ENCODE measurements at places on chromosomes 7 and 10.
A peak's percentile ranks its signal among the peaks of the same experiment; 100 is the strongest.

DNA sequence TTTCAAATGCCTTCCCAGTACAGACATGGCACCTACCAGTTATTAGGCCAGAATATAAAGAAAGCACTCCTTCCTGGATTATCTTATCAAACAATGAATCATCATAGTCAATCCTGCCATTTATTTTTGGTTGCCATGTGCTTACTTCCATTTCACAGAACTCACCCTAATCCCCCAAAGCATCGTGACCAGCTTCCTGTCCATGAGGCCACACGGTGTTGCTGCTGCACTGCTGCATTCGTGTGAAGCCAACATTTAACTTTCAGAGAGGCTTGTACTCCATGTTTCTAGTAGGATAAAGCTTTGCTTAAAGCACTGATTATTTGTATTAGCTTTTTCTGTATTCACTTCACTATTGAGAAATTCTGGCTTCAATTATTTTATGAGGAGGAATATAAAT, 14.4 kb downstream of the COL28A1 start:
- DNase-seq, result no peak

DNA sequence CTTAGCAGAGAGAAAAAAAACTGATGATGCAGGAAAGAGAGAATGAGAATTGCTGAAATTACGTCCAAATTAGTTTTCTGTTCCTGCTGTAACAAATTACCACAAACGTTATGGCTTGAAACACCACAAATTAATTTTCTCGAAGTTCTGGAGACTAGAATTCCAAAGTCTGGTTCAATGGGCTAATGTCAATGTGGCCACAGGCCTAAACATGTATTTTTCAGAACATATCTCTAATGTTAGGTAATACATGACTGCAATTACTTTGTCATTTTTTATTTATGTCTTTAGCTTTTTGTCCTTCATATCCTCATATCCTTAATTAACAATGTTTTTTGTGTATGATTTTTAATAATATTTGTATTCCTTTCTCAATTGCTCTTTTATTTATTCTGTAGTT, 3.0 kb upstream of the AKR1C3 start:
- DNase-seq, result no peak

GRCh38 chr7:123871998-123872867, 27.3 kb downstream of the HYAL4 start:
- peak; percentile 16 for DNase-seq

DNA sequence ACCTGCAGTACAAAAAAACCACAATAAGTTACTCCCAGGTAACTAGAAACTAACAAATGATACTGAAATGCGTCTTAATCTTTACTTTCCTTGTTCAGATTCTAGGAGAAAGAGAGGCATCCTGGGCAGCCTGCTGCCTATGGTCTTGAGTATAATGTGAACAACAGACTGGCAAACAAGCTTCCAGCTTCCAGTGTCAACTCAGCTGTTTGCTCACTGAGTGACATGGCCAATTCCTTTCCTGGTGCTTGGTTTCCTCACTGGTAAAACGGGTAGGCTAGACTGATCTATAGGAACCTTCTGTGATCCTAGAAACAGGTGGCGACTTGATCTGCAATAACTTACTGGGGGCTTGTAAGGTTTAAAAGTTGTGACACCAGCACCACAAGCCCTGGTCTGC, 10.1 kb downstream of the POLR3A start:
- no peak for DNase-seq

DNA sequence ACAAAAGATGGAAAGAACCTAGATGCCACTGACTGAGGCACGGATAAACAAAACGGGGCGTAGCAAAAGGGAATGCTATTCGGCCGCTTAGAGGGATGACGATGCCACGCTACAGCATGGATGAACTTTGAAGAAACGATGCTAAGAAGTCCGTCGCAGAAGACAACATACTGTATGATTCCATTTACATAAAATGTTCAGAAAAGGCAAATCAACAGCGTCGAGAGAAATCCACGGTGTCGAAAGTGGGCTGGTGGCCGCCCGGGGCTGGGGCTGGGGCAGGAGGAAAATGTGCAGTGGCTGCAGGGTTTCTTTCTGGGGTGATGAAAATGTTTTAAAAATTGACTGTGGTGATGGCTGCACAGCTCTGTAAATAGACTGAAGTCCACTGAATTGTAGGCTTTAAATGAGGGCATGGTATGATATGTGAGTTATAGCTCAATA, 24.1 kb downstream of the GNA12 start:
- no peak for DNase-seq

GRCh38 chr7:47066976-47067614, 514.8 kb downstream of the TNS3 start:
- DNase-seq, result no peak

DNA sequence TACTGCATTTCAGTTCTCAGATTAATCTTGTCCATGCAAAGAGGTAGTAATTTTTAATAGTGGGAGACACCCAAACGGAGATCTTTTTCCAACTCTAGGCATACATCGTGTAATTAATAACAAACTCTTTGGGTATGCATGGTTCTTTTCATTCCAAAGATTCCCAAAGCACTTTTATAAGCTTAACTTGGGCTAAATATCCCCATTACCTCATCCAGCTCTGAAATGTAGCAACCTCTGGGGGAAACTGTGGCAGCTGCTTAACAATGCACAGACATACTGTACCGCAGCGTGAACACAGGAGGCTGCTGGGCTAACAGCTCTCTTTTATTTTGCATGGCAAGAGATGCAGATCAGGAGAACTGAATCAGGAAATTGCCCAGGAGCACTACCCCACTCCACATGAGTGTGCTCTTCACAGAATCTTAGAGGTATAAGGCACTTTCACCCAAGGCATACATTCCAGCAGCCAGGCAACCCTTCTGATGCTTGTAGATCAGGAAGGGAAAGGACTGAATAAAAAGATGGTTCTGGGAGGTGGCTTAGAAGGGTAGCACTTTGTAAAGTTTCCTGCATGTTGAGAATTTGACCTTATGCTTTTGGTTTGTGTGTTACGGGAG, 114.4 kb upstream of the GLI3 start:
- DNase-seq, result no peak

DNA sequence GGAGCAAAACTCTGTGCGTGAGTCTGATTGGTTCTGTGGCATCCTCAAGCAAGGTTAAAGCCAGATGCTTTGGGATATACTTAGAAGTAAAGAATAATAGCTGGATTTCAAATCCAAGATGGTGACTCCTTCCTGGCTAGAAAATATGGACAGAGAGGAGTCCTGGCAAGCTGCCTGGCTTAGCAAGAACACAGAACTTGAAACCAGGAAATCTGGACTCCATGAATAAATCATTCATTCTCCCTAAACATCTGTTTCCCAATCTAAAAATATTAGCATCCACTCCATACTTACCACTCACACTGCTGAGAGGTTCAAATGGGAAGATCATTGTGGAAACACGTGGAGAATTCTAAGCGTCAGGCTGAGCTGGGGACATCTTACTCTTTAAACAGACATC, 1074.1 kb upstream of the AUTS2 start:
- no peak for DNase-seq

DNA sequence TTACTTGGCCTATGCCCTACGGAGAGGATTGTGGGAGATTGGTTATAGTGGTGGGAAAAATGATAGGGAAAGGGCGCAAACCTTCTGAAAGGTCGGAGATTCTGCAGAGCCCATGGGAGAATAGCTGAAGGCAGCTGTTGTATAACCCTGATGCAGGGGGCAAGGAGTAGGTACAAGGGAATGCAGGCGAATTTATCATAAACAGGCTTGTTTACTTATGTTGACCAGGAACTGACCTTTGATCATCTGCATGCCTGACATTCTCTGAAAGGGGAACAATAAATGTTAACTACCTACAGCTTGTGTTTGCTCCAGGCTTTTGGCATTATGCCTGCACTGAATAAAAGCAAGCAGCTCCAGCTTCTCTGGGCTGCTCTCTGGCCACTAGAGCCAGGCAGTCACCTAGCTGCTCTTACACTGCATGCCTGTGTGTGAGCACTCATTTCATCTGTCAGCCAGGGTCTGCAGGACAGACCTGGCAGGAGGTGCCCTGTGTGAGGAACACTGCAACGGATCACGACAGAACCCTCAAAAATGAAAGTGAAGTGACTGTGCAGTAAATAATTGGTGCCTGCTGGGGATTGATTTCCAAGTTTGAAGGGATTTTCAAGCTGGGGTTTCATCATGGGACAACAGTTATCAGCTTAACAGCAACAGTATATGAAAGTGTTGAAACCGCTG, 31.1 kb upstream of the ABCA13 start:
- no peak for DNase-seq

GRCh38 chr10:132346806-132347205, 14.8 kb downstream of the LRRC27 start:
- no peak for DNase-seq

- no peak for DNase-seq
Observed at GRCh38 chr10:132300582-132300981, 7.2 kb downstream of the STK32C start.

GRCh38 chr7:105377903-105378302, 10.8 kb downstream of the SRPK2 start:
- DNase-seq, result no peak

DNA sequence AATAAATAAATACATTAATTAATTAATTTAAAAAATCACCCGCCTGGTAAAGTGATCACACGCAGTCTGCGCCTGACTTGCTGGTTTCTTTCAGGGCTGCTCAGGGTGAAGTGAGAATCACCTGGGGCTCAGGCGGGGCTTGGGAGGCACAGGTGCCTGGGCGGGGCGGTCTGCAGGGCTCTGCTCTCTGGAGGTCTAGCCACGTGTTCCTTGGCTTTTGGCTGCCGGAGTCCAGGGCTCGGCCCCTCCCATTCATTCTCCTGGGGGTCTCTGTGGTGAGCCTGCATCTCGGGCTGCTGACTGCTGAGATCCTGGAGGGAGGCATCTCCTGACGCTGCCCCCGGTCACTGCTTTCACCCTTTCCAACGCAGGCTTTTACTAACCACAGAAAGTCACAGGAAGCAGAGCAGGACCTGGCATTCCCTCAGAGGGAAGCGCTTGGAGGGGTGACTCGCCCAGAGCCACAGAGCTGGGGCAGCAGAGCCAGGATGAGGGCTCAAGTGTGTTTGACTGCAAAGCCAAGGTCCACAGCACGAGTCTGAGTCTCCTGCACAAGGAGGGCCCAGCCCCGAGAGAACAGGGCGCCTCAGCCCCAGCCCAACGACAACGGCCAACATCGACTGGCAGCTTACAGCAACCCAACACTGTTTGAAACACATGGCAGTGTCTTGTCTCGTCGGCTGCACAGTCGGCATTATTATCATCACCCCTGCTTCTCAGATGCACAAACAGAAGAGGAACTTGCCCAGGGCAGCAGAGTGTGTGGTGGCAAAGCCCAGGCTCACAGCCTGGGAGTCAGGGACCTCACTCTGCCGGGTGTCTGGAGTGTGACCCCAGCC, 22.4 kb upstream of the MNX1 start:
- no peak for DNase-seq

- DNase-seq, result no peak
Observed at GRCh38 chr10:119306514-119306951, 99.2 kb downstream of the GRK5 start.

DNA sequence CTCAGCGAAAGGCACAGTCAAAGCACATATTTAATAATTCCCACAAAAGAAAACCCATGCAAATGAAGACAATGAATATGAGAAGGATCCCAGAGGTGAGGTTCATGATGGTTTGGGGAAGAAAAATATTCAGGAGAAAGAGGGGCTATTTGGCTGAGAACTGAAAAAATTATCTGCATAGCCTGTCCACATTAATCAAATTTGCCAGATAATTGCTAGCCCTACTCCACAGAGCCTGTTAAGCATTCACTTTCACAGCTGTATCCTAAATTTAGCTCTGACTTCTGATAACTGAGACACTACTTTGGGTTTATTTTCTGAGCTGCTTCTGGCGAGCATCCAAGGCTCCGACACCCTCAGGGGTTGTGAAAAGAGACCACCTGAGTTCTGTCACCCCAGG, 176.2 kb downstream of the HERPUD2 start:
- no peak for DNase-seq

DNA sequence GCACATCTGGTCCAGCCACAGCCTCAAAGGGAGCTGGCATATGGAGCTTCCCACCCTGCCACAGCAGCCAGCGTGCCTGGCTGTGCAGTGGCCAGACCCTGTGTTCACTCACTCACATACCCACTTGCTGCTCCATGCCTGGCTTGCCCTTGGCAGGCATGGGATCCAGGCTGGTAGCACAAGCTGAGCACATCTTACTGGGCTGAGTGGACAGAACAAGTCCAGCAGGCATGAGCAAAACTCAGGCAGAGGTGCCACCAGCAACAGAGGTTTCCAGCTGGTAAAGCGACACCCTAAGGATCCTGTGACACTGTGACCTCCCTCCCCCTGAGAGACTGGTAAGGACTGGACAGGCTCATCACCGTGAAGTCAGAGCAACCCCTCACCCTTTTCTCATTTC, 25.1 kb downstream of the SVIL start:
- no peak for DNase-seq

- DNase-seq, result no peak
Observed at GRCh38 chr10:74178042-74178791, 27.2 kb downstream of the ADK start.

DNA sequence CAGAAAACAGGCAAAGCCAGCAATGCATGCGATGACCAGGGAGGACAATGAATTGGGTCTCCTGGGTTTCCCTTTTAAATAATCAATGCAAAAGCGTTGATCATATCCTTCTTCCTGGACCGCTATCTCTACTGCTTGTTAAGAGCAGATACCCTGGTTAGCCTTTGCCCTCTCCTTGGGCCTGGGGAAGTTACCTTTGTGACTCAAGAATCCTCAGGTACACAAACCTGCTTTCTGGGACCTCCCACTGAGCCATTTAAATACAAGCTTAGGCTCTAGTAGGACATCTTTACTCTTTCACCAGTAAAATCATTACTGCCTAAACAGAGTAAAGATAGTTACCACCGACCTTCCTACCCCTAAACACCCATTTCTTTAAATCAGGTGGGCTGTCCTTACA, 173.9 kb downstream of the WNT2 start:
- no peak for DNase-seq

DNA sequence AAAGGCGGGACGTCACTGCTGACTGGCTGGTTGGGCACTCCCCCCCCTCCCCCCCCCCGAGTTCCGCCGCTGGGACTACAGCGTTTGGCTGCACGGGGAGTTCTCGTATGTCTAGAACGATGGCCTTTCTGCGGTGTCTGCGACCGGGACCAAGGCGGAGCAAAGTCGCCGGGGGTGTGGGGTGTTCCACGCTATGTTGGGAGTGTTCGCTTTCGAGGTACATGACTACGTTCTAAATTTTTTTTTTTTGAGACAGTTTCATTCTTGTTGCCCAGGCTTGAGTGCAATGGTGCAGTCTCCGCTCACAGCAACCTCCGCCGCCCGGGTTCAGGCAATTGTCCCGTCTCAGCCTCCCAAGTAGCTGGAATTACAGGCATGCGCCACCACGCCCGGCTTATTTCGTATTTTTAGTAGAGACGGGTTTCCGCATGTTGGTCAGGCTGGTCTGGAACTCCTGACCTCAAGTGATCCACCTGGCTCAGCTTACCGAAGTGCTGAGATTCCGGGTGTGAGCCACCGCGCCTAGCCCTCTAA, 573 bp upstream of the IDI1 start:
- no peak for DNase-seq

GRCh38 chr7:103560136-103560535, 114.1 kb upstream of the SLC26A5 start:
- DNase-seq, result no peak

Measured in midbrain (tissue), 1 donor.